Lung microvascular endothelial cell (primary cell): ENCODE measurements at places on chromosomes 3 and 15.

- DNase-seq: no peak
Observed at GRCh38 chr15:90058308-90058707, 44.0 kb downstream of the IDH2 start.

DNA sequence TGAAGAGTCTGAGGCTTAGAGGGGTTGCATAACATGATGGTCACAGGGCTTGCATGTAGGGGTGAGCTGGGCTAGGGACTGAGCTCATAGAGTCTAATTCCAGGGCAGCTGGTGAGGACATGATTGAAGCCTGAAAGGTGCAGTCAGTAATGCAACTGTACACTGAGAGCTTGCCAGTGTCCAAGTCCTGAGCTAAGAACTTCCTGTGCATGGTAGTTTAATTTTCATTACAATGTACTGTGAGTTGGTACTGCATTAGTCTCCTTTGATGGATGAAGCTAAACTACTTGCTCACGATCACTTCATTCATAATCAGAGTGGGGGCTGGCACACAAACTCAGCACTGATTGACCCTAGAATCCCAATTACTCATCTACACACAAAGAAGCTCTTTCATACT is 156.4 kb upstream of the CRBN start:
- DNase-seq: no peak

GRCh38 chr3:178690571-178690970 is 154.3 kb downstream of the KCNMB2 start:
- DNase-seq: no peak

GRCh38 chr3:154062513-154062912 is 58.7 kb upstream of the ARHGEF26 start:
- no peak for DNase-seq
